ENCODE measurements at places on chromosomes 1 and 21.

DNA sequence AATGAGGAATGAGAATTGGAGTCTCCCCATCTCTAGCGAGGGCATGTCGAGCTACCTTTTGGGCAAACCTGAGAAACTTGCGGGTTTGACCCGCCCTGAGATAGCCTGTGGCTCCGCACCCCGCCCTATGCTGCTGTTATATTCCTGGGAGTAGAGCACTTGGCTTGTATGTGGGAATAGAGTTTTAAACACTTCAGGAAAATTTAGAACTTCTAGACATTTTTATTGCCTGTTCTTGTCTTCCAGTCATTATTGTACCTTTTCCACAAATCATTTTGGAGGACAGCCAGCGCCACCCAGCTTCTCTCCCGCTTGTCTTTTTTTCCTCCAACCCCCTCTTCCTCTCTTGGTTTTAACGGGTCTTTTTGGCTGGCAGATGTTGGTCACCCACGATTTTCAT lies 738 bp downstream of the GNPAT start:
- DNase-seq = no peak

- no peak for DNase-seq
Measured at GRCh38 chr1:5950201-5950895, 41.9 kb downstream of the NPHP4 start.

DNA sequence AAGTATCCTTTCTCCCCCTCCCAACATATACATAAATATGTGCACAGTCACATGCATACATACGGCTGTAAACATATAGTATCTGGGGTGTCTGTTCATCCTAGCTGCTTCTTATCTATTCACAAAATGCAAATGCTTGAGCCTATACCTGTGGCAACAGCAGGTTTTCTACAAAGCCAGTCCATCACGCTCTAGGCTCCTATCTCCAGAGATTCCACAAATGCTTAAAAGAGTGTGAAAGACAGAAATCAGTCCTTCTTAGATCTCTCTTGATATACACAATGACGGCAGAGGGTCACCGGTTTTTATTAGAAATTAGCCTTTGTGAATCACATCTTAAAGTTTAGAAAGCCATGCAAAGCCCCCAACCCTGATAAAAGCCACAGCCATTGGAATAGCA lies 139.4 kb downstream of the TPR start:
- no peak for DNase-seq

DNA sequence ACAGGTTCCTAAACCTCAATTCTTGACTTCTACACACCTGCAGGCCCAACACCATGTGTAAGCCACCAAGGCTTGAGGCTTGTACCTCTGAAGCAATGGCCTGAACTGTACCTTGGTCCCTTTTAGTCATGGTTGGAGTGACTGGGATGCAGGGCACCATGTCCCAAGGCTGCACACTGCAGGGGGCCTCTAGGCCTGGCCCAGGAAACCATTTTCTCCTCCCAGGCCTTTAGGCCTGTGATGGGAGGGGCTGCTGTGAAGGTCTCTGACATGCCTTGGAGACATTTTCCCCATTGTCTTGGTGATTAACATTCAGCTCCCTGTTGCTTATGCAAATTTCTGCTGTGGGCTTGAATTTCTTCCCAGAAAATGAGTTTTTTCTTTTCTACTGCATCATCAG lies 75.8 kb upstream of the ZNF678 start:
- no peak for DNase-seq

GRCh38 chr1:228871314-228872061 lies 136.2 kb downstream of the RHOU start:
- DNase-seq = no peak

- DNase-seq = no peak
Measured at GRCh38 chr1:54045496-54045895, 7.5 kb downstream of the TMEM59 start.

GRCh38 chr21:41701749-41702148 lies 65.1 kb downstream of the RIPK4 start:
- DNase-seq = no peak

DNA sequence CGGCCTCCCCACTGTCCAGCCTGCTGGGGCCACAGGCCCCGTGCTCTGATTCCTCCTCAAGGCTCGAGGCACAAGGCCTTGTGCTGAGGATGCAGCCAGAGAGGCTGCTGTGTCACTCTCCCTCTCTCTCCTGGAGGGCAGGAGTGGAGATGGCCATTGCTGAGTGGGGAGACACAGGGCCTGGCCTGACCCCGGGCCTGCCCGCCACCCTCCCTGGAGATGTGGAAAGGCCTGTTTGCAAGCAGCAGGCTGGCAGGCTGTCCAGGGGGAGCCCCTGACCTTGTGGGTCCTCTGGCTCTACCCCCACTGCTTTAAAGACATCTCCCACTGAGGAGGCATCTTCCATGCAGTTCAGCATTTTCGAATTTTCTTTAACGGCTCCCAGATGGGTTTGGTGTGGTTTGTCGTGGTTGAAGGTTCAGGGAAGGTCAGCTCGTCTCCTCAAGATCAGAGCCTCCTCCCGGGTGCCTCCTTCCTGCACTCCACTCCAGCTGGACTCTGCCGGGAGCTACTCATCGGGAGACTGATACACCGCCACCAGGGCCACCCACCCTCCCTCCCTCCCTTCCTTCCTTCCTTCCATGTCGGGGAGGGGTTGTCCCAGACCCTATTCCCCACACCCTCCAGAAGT lies 69.1 kb downstream of the SPSB1 start:
- no peak for DNase-seq

GRCh38 chr1:19866758-19867157 lies 15.4 kb upstream of the OTUD3 start:
- DNase-seq = no peak

DNA sequence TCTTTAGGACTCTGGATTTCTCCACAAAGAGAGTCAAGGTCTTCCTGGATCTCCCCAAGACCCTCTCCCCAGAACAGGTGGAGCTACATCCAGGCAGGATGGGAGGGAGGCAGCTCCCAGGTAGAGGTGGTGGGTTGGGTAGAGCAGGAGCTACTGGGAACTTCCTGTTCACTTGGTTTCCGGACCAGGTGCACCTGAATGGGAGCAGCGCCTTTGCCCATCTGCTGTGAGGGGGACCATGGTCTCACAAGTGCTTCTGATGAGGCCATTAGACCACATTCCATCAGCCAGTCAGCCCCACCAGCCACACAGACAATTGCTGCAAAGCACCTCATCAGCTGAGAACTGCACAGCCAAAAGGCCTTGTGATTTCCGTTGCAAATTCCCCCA lies 188.8 kb downstream of the MATN1 start:
- DNase-seq = no peak

DNA sequence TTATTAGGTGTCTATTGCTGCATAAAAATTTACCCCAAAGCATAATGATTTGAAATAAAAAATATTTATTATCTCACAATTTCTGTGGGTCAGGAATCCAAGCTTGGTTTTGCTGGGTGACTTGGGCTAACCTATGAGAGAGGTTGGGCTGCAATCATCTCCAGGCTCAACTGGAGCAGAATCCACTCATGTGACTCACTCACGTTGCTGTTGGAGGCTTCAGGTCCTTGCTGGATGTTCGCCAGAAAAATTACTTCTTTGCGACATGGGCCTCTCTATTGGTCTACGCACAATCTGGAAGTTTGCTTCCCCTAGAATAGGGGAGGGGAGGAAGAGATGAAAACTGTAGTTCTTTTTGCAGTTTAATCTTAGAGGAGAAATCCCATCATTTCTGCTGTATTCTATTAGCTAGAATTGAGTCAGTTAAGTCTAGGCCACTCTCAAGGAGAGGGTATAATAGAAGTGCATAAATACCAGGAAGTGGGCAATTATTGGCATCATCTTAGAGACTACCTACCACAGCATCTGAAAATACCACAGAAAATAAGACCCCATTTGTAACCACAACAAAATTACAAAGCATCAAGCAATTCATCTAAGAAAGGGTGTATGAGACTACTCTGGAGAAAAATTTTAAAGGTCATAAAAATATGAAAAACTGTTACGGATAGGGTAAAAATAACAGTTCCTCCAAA lies 5.7 kb upstream of the FASLG start:
- DNase-seq = no peak

DNA sequence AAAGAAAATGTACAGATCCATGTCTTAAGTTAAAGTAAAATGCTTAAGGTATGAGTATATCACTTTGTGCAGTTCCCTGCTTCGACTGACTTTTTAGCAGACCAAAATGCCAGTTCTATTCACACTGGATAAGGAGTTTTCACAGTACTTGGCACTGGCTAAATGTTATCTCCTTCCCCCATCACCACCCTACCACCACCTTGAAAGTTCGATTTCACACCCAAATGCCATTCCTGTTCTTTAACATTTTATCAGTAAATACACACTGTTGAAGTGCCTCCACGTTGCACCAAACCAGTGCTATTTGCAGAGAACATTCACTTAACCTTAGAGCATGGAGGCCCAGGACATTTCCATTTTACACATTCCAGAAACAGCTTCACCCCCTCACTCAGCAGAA lies 100.0 kb downstream of the URB2 start:
- DNase-seq = no peak

DNA sequence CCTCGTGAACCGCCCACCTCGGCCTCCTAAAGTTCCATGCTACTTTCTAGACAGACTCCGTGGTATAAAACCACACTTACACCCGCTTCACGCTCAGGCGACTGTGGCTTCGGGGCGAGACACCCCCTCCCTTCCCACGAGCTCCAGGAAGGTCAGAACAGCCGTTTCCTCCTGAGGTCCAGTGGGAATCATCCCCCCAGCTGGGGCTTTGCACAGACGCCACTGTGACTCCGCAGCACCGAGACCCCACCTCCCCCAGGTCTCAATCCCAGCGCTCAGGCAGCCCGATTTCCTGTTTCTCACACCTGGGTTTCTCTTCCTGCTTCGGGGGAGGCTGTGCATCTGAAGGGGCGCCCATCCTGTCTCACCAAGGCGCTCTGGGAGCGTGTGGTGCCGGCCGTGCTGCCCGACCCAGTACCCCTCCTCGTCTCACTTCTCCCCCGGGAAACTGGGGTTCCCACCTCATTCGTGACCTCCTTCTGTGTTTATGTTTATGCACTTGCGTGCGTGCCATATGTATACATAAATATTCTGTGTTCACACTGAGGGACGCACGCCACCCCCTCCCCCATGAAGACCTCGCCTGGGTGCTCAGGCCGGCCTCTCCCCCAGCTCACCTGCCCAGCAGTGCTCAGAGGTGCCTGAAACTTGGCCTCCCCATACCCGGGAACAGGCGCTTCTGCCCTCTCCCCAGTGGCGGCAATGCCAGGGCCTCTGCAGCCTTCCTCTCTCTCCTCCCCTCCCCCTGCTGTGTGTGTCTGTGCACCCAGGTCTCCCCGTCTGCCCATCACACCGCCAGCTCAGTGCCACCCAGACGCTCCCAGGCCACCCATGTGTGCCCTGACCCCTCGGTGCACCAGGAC lies 14.6 kb downstream of the SLC35E2B start:
- no peak for DNase-seq

DNA sequence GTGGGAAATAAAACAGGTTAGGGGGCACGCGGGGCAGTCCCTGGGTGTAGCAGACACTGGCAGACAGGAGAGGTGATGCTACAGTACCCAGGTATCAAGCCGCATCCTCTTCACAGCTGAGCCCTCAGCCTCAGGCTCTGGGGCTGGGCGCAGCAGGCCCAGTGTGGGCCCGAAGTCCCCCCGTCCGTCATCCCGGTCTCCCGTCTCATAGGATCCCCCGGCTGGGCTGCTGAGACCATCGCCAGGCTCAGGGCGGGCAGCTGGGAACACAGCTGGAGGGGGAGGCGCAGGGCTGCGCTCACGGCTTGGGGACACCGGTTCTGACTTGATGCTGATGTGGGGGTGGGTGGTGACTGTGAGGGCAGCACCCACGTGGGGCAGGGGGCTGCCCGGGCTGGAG lies 32.7 kb downstream of the MEF2D start:
- DNase-seq = no peak

DNA sequence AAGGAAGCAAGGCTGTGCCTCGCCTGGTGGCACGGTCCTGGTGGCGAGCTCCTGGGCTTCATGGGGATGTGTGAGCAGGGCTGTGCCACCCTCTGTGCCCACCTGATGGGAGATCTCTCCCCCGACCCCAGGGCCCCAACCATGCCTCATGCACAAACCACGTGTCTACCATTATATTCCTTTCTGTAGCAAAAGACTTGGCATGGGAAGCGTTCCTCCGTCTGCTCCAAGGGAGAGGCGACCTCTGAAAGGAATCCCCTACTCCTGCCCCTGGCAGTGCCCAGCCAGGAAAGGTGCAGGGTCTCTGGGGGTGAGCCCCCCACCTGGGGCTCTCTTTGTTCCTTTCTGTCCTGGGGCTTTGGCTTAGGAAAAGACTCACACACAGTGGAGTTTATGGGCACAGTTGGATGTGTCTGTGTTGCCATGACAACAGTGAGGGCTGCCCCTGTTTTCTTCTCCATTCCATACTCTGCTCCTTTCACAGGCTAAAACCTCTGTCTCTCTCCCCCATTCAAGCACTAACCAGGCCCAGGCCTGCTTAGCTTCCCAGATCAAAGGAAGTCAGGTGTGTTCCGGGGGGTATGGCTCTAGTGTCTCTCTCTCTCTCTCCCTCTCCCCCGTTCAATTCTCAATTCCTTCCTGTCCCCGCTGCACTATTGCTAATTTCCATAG lies 21.4 kb upstream of the LRRN2 start:
- DNase-seq = no peak

GRCh38 chr1:119210296-119210649 lies 69.8 kb upstream of the WARS2 start:
- DNase-seq = no peak

DNA sequence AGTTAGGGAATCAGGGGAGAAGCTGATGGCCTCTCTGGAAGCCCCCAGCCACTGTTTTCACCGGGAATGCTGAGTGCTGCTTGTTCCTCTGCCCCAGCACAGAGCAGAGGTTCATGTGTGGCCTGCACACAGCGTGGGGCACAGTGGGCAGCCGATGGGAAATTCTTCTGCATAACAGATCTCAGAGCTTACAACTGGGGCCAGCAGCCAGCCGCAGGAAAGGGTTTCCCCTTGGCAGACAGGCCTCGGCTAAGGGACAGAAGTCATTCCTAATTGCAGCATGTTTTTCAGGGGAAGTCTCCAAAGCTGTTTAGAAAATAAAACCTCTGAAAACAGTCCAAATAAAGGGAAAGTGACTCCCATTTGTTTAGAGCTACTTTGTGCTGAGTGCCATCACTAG lies 22.6 kb downstream of the HMGB4 start:
- no peak for DNase-seq

DNA sequence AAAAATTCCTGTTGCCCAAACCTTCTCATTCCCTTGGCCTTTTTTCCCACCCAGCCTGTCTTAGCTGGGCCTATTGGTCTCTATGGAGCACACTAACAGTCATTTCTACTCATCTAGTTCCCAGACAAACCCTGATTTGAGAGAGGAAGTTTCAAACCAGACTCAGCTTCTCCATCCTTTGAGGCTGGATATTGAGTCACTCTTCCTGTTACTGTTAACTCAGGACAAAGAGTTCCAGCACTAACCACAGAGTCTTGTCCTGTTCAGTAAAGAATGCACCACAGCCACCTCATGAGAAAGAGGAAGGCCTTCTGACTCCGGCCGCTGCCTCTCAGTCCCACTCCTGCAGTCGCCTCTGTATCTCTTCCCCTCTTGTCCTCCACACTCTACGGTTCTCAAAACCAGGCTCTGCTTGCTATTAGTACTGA lies 137.8 kb downstream of the PTPRC start:
- no peak for DNase-seq

- DNase-seq = no peak
Measured at GRCh38 chr21:36858320-36858957, 108.0 kb downstream of the HLCS start.
